ENCODE measurements at places on chromosomes 6 and 20.
A peak's percentile ranks its signal among the peaks of the same experiment; 100 is the strongest.

DNA sequence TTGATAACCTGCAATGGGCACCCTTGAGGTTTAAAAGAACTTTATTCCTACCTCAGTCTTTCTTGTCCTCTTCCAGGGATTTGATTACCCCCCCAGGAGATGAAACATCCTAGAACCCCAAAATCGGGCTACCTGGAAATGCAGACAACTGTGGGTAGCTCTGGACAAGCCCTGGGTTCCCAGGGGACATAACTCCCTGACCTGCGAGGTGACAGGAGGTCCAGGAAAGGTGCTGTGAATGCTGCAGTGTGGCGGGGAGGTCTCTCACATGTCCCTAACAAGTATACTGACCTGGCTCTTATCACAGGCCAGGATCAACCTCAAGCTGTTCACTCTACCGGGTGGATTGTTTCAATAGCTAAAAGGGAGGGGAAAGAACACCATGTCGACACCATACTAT is 11.6 kb downstream of the JAG1 start:
- no peak for DNase-seq

- no peak for DNase-seq
These were observed 63.2 kb downstream of the GJA1 start for GRCh38 chr6:121498481-121499276.

DNA sequence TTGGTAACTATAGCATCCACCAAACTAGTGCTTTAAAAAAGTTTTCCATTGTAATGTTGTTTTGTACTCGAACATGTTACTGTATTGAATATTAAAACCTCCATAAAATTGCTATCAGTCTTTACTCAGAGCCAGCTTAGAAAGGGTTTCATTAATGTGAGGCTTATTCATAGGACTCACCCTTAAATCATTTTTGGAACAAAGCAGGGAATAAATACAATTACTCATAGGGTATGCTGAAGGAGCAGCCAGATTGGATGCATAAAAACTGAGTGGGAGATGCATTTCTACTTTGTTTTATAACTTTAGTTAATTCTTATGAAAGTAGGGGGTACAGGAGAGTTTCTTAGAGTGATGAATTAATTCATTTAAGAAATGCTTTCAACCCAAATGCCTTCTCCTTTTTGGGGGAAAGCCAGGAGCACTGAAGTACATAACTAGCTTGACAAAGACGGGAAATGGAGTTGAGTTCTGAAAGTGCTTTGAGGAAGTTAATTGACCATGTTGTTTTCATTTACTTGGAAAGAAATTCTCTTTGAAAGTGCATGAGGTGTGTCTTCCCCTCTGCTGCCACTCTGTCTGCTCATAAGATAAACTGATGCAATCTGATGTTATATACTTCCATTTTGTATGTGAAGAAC is 90.3 kb downstream of the RNF144B start:
- DNase-seq, result peak; percentile 29

DNA sequence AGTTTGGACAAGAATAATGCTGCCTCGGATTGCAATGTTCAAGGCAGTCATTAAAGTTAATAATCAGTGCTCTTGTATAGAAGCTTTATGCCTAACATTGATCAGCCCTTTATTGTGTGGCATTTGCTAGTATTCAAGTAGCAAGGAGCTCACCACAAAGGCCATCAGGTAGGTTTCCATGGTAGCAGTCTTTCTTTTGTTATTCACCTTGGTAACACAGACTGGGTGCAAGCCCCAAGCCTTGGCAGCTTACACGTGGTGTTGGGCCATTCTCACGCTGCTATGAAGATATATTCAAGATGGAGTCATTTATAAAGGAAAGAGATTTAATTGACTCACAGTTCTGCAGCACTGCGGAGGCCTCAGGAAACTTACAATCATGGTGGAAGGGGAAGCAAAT is 149.3 kb downstream of the ADAT2 start:
- no peak for DNase-seq

- no peak for DNase-seq
These were observed 57.4 kb upstream of the PRSS16 start for GRCh38 chr6:27190126-27190525.

DNA sequence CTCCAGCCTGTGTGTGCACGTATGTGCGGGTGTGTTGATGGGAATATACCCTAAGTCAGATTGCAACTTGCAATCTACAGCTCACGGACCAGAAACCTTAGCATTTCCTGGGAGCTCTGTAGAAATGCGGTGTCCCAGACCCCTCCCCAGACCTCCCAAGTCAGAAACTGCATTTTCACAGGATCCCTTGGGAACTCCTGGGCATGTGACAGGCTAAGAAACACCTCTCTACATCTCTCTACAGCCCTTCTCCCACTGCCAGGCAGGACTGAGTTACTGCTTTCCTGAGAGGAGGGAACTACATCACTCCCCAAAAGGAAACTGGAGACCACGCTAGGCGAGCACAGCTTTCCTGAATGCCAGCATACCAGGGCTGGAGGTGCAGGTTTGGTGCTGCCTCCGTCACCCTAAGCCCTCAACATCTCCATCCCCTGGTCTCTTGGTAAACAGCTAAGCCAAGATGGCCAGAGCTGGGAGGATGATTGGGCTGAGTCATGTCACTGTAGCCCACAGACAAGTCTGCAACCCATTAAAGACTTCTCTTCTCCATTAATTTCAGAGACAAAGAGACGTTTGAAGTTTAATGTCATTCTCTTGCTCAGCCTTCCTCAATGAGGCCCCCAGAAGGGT is 194.4 kb downstream of the BMP7 start:
- DNase-seq, result no peak

- DNase-seq, result no peak
These were observed 40.4 kb downstream of the ANKS1A start for GRCh38 chr6:34929241-34929978.

All from stromal cell of bone marrow (primary cell).